ENCODE measurements at places on chromosomes 2 and 18.

DNA sequence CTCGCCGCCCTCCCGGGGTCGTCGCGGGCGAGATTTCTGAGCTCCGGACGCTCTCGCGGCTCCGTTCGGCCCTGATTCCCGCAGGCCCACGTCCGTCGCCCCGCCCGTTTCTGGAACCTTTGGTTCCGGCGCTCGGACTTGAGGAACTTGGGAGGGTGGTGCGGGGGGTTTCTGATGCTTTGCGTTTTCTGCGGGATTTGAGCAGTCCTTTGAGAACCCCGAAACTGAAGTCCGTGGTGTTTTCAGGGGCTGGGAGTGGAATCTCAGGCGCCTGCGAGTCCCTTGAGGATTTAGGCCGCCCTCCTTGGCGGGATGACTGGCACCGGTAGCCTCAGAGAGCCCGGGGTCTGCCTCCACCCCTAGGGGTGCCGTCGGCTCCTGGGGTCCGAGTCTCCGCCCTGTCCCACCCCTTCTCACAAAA, 336 bp downstream of the THNSL2 start:
- DNase-seq: no peak

GRCh38 chr2:228067309-228067708, 114.2 kb downstream of the SPHKAP start:
- no peak for DNase-seq

DNA sequence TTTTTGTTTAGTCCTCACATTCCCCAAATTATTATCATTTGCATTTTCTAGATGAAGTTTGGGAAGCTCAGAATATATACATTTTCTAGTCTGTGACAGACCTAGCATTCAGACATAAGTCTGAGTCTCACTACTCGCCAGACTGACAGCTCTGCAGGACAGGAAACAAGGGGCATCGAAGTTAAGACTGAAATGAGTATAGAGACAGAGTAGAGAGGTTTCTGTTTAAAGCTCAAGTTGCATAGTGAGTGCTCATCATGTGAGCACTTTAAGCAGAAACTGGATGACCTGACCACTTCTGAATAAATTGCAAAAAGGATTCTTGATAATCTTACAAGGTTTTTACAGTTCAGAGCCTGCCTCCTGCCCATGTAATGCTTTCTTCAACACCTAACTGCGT, 1.1 kb downstream of the HADHB start:
- DNase-seq: no peak

- no peak for DNase-seq
Observed at GRCh38 chr2:14998546-14998945, 366.0 kb downstream of the LRATD1 start.

GRCh38 chr2:212956665-212957607, 194.5 kb downstream of the IKZF2 start:
- DNase-seq: no peak

DNA sequence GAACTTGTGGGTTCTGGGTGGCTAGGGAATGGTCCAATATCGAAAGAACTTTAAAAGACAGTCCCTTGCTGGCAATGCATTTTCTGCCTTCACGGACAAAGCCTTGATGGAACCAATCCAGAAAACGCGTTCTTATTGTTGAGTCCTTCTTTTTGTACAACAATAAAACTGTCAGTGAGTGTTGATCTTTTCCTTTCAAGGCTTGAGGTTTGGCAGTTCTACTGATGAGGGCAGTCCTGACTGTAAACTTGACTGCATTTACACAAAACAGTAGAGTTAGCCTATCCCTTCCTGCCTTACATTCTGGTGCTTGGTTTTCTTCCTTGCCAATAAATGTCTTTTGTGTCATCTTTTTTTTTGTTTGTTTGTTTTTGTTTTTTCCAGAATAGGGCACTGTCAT, 2.5 kb upstream of the UGT1A7 start:
- DNase-seq: no peak

DNA sequence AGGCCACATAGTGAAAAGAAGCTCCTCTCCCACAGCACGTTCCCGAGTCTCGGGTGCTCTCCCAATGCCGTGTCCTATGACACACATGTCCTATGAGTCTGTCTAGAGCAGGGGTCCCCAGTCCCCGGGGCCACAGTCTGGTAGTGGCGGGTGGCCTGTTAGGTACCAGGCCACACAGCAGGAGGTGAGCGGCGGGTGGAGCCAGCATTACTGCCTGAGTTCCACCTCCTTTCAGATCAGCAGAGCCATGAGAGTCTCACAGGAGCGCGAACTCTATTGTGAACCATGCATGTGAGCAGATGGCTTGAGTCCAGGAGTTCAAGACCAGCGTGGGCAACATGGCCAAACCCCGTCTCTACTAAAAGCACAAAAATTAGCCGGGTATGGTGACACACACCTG, 112.6 kb downstream of the ZBTB7C start:
- DNase-seq: peak; percentile 30

DNA sequence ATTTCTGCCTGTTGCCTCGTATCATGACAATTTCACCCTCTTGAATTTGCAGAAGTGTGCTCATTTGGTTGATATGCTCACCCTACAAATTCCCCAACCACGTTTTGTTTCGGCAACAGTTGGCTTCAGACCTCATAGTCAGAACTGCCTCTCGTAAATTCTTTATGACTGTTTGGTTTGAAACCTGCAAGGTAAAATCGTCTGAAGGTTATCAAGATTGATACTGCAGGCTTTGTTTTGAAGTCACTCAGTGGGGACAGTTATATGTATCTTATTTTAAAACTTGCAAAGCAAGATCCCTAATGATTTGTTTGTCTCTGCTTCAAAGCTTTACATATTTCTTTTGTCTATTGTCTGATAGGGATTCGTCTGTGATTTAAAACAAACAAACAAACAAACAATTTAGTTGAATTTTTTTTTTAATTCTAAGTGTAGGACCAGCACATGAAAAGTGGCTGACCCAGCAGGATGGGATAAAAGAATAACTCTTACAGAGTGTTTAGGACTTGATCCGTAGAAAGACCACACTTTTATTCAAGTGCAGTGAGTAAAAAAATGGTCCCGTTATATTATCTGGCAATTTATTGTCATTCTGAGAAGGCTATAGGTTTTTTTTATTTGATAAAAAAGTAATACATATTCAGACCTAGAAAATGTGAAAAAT, 45.7 kb upstream of the MYCN start:
- no peak for DNase-seq

DNA sequence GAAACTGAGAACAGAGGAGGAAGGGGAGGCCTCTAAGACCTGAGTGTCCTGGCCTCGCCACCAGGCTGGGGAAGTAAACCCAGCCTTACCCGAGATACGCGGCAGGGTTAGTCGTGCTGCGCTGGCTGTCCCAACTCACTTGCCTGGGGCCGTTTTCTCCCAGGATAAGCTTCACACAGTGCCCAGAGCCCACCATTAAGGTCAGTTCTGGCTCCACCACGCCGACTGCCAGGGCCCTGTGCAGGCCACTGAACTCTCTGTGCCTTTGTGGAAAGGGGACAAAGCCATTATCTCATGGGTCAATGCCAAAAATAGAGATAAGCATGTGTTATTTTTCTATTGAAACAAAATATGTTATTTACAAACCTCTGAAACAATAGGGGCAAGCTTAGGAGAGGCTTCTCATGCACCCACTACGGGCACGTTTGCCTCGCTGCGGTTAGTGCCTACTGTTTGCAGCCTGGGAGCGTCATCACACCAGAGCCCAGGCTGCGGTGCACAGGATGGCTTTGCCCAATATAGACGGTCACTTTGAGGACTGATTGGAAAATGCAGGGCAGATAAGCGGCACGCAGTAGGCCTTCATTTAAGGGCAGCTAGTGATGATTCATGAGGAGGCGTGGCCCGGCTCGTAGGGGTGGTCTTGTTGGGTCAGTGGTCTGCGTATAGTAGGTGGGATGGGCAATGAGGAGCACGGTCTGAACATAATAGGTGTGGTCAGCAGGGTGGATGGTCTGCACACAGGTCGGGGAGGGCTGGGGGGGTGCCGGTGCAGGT, 242.1 kb downstream of the GLI2 start:
- DNase-seq: no peak

GRCh38 chr2:15069149-15069548, 436.6 kb downstream of the LRATD1 start:
- DNase-seq: no peak

GRCh38 chr2:69936906-69937305, 22.0 kb downstream of the MXD1 start:
- DNase-seq: no peak

DNA sequence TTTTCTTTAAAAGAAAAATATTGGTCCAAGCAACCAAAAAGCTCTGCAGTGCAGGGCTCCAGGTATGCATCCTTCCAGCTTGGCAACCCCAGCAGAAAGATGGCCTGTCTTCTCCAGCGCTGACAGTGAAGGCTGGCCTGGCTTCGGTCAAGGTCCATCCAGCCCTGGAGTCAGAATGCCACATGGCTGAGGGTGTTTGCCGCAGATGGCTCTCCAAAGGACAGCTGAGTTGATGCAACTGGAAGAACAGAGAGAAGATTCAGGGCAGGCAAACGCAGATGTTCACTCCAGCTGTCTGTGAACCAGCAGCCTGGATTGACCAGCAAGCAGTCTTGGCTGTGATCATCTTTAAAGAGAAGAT, 51.4 kb downstream of the MARCO start:
- no peak for DNase-seq

GRCh38 chr2:17719562-17720371, 33.8 kb downstream of the SMC6 start:
- no peak for DNase-seq

GRCh38 chr2:237995036-237995435, 28.2 kb downstream of the UBE2F start:
- DNase-seq: no peak

DNA sequence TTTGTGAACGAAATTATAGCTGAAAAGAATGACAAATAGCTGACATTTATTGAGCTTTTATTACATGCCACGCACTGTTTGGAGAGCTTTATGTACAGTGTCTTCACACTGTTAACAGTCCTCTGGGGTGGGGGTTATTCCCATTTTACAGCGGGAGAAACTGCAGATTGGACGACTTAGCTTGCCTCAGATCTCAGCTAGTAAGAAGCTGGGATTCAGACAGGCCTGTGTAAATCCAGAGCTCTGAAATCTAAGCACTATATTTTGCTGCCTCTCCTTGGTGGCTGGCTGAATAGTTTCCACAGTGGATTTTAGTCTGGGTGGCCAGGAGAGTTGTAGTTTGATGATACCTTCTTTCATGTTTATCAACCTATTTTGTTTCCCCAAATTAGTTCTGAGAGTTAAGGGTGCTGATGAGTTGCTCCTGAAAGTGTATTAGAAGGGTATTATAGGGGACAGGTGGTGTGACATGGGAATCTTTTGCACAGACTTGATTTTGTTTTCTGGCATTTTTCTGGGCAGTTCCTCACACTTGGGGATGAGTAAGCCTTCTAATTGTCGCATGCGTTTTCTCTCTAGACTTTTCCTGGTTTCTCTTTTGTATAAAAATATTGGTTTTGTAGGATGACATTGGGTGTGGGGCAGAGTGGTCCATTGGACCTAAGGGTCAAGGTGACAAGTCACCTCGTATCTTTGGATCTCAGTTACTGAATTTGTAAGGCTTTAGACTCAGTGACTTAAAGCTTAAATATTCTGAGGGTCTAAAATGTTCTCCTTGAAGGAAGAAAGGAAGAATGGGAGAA, 1.5 kb downstream of the ACSL3 start:
- no peak for DNase-seq

DNA sequence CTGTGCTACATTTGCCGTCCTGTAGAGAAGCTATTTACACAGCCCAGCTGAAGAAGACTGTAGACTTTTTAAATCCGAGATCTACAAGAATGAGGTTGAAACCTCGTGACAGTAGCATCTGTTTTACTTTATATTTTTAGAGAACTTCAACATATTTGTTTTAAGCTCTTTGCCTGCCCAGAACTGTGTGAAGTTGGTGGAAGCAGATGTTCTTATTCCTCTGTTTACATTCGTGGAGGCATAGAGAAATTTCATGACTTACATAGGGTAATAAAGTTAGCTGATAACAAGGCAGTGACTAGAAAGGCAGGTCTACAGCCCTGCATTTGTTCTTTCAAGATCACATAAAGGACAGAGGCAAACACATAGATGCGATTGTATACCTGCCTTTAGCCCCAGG, 47.0 kb upstream of the MAP3K20 start:
- DNase-seq: no peak

DNA sequence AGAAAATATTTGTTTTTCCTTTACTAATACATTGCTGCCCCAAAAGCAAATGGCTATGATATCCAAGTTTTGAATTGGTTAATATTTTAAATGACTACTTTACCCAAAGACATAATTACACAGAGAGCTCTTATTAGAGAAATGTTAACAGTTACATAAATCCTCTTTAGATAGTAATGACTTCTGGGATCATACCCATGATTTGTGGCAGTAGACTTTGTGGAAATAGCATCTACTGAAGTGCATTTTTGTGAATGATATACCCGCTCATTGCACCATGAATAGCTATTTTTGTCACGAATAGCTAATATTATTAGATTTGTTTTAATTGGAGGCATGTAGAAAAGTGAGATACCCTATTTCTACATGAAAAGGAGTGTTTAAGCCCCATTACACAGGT, 15.8 kb downstream of the NYAP2 start:
- DNase-seq: no peak

DNA sequence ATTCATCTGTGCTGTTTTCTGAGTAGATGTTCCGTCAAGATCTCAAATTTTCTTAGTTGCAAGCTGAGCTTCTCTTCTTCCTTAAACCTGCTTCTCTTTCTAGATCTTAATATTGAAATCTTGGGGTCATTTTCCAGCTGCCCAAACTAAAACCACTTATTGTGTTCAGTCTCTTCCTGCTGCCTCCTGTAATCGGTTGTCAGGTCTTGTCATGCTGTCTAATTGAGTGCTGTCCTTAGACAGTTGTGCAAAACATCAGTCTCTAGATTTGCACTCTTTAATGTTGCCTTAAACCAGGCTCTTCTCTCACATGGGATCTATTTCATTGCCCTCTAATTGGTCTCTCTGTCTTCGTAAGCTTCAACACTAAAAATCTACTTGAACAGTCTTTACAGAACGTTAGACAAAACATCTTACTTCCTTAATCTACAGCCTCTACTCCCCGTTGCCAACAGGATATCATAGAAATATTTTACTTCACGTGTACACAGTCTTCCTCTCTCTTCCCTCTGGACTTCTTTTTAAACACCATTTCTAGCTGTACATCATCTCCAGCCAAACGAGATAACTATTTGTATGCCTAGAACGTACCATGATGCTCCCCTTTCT, 34.9 kb downstream of the GPD2 start:
- no peak for DNase-seq

DNA sequence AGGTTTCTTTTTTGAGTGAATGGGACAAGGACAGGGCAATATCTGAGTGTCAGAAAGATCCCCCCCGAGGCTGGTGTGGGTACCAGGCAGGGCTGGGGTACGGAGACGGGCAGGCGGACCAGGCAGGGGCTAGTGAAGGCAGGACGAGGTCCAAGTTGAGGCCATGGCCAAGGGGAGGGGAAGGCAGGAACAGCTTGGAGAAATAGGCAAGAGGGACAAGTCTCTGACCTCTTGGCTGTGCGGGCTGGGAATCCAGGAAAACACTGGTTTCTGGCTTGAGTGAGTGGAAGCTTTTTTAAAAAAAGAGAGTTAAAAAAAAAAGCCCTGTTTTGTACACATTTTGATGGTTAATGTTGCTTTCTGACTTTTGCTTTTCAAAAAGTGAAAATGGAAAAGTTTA, 30.3 kb downstream of the ASAP2 start:
- no peak for DNase-seq
